Substantia nigra (tissue), 51 donors: ENCODE measurements at places on chromosomes 12 and 14.

DNA sequence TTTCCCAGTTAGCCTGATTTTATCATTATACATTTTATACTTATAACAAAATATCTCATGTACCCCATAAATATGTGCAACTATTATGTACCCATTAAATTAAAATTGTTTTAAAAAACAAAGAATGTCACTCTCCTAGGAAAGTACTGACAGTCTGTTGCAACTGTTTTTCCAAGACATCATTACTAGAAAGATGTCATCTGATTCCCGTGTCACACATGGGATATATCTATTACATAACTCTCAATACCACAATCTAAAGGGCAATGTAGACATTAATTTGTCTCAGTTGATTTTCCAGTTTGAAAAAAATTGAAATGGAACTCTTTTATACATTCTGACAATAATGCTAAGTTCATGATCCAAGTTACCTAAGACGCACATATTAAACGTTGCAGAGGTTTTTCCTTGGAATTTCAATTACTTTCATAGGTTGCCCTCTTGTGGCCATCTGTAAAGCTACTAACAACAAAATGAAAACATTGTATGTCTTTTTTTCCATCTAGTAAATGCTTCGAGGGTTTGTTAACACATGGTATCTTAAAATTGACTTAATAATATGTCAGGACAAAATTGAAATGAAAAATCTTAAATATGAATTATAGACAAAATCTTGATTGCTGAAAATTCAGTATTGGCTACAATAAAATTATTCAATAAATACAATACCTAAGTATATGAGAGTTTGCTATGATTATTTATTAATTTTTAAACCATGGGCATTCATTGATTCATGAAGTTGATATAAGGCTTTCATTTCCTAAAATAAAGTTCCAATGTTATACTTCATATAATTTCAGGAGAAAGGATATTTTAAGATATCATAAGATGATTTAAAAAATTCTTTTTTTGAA is 131.6 kb downstream of the PPFIA2 start:
- DNase-seq = no peak

DNA sequence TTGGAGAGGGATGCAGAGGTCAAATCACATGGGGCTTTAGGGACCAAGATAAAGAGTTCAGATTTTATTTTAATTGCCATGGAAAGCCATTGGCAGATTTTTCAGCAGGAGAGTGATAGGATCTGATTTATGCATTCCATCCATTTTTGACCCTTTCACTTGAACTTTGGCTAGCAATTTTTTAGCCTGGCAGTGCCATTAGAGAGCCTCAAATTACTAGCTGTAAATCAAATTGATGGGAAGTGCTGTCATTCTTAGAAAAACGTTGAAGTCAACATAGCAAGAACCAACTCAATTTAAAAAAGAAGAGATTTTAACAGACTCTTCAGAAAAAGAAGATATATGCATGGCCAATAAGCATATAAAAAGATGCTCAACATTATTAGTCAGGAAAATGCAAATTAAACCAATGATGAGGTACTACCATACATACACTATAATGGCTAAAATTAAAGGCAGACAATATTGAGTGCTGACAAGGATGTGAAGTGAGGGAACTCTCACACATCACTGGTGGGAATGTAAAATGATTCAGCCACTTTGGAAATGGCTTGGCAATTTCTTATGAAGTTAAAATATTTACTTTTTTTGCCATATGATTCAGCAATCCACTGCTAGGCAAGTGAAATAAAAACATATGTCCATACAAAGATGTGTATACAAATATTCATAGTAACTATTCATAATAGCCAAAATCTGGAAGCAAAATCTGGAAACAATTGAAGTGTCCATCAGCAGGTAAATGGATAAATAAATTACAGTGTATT is 89.7 kb downstream of the PTCSC3 start:
- DNase-seq = no peak

- DNase-seq = no peak
Observed at GRCh38 chr12:8584004-8584403, 28.7 kb downstream of the AICDA start.

DNA sequence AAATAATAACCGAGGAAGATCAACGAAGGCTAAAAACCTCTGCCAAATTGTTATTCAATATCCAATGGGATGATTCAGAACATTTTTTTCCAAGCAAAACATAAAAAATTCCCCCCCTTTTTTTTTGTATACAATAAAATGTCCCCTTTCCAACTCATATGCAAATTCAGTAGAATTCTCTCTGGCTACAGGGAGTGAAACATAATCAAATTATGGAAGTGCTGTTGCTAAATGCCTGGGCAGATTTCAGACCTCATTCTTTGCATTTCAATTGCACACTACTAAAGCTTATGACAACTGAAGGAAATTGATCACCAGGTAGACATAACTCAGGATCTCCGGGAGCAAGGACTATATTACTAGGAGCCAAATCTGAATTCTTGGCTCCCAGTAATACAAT is 51.0 kb downstream of the LMNTD1 start:
- DNase-seq = no peak

- DNase-seq = no peak
Observed at GRCh38 chr14:77036484-77037214, 8.1 kb upstream of the IRF2BPL start.

- no peak for DNase-seq
Observed at GRCh38 chr12:50951112-50951511, 1.2 kb upstream of the HIGD1C start.

- DNase-seq = no peak
Observed at GRCh38 chr12:52244615-52244994, 11.6 kb downstream of the KRT7 start.

DNA sequence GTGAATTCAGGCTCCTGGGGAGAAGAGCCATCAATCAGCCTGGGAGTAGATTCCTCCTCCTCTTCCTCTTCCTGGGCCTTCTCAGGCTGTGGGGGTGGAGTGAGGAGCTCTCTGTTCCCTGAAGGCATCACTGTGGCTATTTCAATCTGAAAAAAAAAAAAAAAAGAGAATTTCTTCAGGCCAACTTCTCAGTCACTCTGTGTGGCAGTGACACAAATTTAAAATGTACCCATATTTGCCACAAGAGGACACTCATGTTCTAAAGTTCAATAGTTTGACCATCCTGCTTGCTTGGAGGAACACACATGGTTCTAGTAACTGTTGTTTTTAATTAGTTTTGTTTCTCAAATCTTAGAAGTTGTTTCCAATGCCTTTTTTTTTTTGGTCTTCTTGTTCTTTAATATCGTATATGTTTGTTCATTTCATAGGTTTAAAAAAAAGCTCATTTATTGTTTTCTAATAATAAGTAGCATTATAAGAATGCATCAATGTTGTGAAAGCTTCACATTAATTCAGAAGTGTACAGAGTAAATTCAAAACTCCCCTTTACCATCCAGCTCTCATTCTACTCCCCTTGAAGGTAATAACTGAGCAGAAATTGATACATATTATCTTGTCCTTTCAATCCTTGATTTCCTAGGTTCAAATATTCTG is 23.3 kb upstream of the CCER1 start:
- no peak for DNase-seq
